ENCODE measurements at places on chromosomes 2 and 18.

GRCh38 chr2:206452750-206453149 is 9.4 kb downstream of the ADAM23 start:
- H3K27me3 ChIP-seq = no peaks in the 10 kb centered on the region
- no peaks in the 10 kb centered on the region for H3K4me1 ChIP-seq
- no peak overlapping the region for H3K4me3 ChIP-seq
- no peak overlapping the region for H3K27ac ChIP-seq
- ATAC-seq = no peak

DNA sequence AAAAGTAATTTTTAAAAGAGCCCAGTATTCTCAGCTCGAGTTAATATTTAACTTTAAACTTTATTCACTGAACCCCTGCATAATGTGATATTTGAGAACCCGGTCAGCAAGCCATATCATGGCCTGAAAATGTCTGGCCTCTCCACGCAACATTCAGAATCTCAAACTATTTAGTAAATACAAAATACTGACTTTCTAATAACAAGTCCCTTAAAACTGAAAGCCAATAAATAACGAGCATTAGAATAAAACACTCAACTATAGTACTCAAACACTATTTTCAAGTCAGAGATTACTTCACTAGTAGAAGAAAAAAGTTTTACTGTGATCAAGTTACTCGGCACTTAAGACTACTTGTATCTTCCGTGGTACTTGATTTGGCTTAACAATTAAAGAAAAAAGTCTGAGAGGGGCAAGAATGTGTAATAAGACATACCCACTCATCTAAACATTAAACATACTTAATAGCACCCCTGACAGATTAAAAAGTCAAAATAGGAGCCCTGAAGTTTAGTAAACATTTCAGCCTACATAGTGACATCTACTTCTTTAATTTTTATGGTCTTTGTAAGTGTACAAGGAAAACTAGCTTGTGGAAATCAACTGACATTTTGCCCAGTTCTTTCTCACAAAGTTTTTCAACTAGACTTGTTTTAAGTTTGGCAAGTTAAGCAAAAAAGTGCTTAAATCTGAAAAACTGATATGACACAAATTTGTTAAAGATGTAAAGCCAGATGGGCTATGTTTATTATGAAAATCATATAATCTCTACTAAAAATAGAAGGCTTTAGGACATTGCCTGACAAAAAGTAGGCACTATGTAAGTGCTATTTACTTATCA is 38.2 kb downstream of the RTN4 start:
- H3K4me3 ChIP-seq = no peak overlapping the region
- H3K27me3 ChIP-seq = no peaks in the 10 kb centered on the region
- no peaks in the 10 kb centered on the region for H3K36me3 ChIP-seq
- peaks cover 27% of the 10 kb centered on the region for H3K4me1 ChIP-seq
- H3K27ac ChIP-seq = peak overlapping the region; percentile 51

DNA sequence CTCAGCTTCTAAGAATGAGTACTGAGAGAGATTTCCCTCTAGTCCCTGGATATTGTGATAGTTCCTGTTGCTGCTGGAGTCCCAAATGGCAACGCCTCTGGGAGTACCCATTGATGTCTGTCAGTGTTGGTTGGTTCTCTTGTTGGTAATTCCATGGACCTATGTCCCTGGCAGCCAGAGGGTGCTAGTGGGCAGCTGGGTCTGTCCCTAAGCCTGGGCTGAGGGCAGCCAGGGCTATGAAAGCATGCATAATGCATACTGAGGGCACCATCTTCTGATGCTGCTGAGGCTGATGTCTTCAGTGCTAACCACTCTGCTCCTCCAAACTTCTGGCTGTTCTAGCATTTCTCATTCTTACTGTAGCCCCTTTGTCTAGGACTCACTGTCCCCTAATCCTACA is 35.9 kb downstream of the NABP1 start:
- H3K4me3 ChIP-seq = no peak overlapping the region
- no peaks in the 10 kb centered on the region for H3K36me3 ChIP-seq
- H3K27me3 ChIP-seq = no peaks in the 10 kb centered on the region
- no peaks in the 10 kb centered on the region for H3K4me1 ChIP-seq

DNA sequence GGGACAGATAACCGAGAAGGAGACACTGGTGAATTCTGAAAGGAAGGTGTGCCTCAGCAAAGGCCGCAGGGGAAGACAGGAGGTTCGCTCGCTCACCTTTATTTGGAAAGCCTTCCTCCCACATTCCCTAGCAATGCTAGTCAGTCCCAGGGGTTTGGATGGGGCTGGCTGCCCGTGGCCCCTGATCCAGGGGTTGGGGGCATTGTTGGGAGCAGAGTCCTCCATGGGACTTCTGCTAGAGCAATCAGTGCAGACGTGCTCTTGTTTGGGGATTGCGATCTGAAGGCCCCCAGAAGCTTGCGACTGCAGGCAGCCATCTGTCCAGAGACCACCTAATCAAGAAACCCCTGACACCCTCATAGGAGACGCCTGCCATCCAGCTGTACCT is 6.0 kb upstream of the CYP27C1 start:
- H3K4me1 ChIP-seq = no peaks in the 10 kb centered on the region
- no peak overlapping the region for H3K4me3 ChIP-seq
- H3K27me3 ChIP-seq = peaks cover 11% of the 10 kb centered on the region
- no peaks in the 10 kb centered on the region for H3K36me3 ChIP-seq
- no peak overlapping the region for H3K27ac ChIP-seq

DNA sequence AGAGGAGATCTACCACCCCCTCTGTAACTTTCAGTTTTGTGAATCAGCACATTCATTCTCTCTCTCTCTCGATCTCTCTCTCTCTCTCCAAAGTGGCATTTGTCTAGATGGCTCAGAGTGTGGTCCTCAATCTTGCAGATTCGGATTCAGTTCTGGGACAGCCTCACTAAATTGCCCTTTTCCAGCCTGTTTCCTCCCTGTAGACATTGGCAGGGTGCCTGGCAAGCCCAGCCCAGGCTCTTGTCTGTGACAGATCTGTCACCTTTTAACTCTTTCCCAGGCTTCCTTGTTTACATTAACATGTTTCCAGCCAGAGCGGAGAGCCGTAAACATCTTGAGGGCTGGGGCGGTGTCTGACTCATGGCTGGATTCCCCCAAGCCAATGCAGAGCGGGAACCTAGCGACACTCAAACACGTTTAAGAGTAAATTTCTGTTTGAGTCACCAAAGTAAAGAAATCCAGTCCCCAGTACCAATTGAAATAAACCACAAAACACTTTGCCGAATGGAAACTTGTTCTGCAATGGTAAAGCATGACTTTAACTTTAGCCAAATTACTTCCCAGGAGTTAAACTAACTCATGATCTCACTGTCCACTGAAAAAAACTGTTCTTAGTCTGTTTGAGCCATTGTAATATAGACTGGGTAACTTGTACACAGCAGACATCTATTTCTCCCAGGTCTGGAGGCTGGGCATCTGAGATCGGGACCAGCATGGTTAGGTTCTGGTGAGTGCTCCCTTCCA is 6.6 kb upstream of the CYP27C1 start:
- no peaks in the 10 kb centered on the region for H3K36me3 ChIP-seq
- H3K4me1 ChIP-seq = peaks cover 21% of the 10 kb centered on the region
- no peak for ATAC-seq
- no peak overlapping the region for H3K4me3 ChIP-seq

GRCh38 chr2:213098612-213099011 is 52.8 kb downstream of the IKZF2 start:
- no peak overlapping the region for H3K27ac ChIP-seq
- H3K27me3 ChIP-seq = no peaks in the 10 kb centered on the region
- H3K36me3 ChIP-seq = no peaks in the 10 kb centered on the region
- ATAC-seq = no peak
- no peak overlapping the region for H3K4me3 ChIP-seq
- H3K4me1 ChIP-seq = peaks cover 6% of the 10 kb centered on the region

DNA sequence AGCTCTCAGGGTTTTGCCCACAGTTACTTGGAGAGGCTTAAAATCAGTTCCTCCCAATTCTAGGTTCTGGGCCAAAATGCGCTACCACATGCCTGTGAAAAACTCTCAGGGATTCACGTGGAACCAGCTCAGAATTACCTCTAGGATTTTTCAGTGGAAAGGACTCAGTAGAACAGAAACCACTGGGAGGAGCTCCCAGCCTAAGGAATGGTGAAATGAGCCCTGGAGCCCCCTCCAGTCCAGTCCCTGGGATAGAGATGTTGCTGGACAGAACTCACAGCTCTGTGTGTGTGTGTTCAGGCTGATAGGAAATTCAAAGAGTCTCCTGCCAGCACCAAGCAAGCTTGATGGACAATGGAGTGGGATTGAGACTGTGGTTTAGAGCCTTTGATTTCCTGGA is 21.1 kb upstream of the SLC9A4 start:
- H3K36me3 ChIP-seq = no peaks in the 10 kb centered on the region
- H3K4me3 ChIP-seq = no peak overlapping the region
- H3K27ac ChIP-seq = no peak overlapping the region
- no peaks in the 10 kb centered on the region for H3K27me3 ChIP-seq
- ATAC-seq = no peak

- no peak overlapping the region for H3K27ac ChIP-seq
- H3K4me3 ChIP-seq = no peak overlapping the region
- ATAC-seq = no peak
These were observed 25.5 kb downstream of the ZNF521 start for GRCh38 chr18:25326361-25326952.

- H3K36me3 ChIP-seq = no peaks in the 10 kb centered on the region
- ATAC-seq = no peak
- H3K4me1 ChIP-seq = no peaks in the 10 kb centered on the region
- no peaks in the 10 kb centered on the region for H3K27me3 ChIP-seq
- no peak overlapping the region for H3K27ac ChIP-seq
- no peak overlapping the region for H3K4me3 ChIP-seq
These were observed 73.3 kb downstream of the PIK3C3 start for GRCh38 chr18:42028247-42028832.

GRCh38 chr18:62928326-62928725 is 213.0 kb downstream of the PHLPP1 start:
- H3K27ac ChIP-seq = no peak overlapping the region
- no peak for ATAC-seq
- no peaks in the 10 kb centered on the region for H3K4me1 ChIP-seq
- H3K36me3 ChIP-seq = no peaks in the 10 kb centered on the region
- no peaks in the 10 kb centered on the region for H3K27me3 ChIP-seq

- H3K36me3 ChIP-seq = no peaks in the 10 kb centered on the region
- ATAC-seq = no peak
- H3K4me1 ChIP-seq = peaks cover 43% of the 10 kb centered on the region
- no peak overlapping the region for H3K27ac ChIP-seq
- H3K27me3 ChIP-seq = no peaks in the 10 kb centered on the region
These were observed 166.7 kb upstream of the GLI2 start for GRCh38 chr2:120568975-120569268.

DNA sequence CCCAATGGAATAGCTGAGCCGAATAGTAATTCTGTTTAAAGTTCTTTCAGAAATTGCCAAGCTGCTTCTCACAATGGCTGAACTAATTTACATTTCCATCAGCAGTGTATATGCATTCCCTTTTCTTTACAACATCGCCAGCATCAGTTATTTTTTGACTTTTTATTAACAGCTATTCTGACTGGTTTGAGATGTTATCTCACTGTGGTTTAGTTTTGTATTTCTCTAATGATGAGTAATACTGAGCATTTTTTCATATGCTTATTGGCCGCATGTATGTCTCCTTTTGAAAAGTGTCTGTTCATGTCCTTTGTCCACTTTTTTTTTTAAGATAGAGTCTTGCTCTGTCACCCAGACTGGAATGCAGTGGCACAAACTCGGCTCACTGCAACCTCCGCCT is 100.7 kb downstream of the C2orf74 start:
- peaks cover 95% of the 10 kb centered on the region for H3K36me3 ChIP-seq
- ATAC-seq = no peak
- H3K27me3 ChIP-seq = no peaks in the 10 kb centered on the region
- H3K4me1 ChIP-seq = no peaks in the 10 kb centered on the region
- H3K4me3 ChIP-seq = no peak overlapping the region

GRCh38 chr2:217993817-217994463 is 8.9 kb downstream of the TNS1 start:
- no peaks in the 10 kb centered on the region for H3K27me3 ChIP-seq
- no peaks in the 10 kb centered on the region for H3K4me1 ChIP-seq

DNA sequence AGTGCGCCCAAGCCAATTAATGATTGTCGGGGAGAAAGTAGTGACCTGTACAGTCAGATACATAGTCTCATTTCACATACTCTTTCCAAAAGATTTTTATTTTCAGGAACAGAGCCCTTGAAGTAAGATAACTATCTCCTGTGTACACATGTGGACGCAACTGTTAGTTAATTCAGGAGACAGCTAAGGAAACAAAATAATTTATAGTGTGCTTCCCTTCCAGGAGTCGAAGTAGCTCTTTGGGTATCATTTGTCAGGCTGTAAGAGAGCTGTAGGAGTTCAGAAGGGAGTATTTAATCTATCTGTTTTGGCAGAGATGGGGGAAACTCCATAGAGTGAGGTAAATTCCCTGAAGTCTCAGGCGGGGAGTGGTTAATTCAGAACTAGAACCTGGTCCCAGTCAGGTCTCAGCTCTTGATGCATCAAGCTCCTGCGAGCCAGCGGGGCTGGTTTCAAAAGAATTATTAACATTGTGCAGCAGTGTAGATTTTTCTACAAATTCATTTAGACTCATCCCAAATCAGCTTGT is 63.0 kb downstream of the MAPK4 start:
- no peak for ATAC-seq
- no peaks in the 10 kb centered on the region for H3K36me3 ChIP-seq
- no peaks in the 10 kb centered on the region for H3K27me3 ChIP-seq
- no peak overlapping the region for H3K27ac ChIP-seq

GRCh38 chr2:121090088-121090715 is 194.8 kb downstream of the TFCP2L1 start:
- H3K27ac ChIP-seq = no peak overlapping the region
- H3K36me3 ChIP-seq = no peaks in the 10 kb centered on the region
- H3K27me3 ChIP-seq = peaks cover 9% of the 10 kb centered on the region

GRCh38 chr18:54416436-54416835 is 58.7 kb downstream of the C18orf54 start:
- H3K36me3 ChIP-seq = no peaks in the 10 kb centered on the region
- ATAC-seq = no peak
- no peaks in the 10 kb centered on the region for H3K4me1 ChIP-seq
- H3K4me3 ChIP-seq = no peak overlapping the region
